Activated effector memory CD4-positive, alpha-beta T cell treated with Interleukin-2 at 50 U/mL for 16 hours (primary cell): ENCODE measurements at places on chromosomes 11 and 22.

DNA sequence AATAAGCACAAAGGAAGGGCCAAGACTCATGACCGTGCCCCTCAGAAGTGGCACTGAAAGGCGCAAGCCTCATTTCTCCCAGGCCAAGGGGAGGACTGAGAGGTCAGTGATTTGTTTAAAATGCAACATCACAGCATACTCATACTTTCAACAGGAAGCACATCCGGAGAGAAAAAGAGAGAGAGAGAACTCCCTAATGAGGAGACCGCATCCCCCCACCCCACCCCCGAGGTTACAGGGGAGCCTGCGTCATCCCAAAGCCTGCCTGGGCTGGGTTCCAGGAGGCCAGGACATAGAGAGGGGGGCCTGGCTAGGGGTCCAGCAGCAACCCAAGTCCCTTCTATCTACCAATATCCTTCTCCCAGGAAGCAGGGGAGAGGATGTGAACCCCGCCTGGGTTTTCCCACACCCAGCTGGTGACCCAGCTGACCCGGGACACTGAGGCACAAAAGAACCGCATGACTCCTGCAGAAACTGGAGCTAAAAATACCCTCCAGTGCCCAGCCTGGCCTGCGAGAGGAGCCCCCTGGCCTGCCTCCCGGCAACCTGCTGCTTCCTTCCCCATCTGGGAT, 3.8 kb downstream of the CSNK1E start:
- DNase-seq: no peak

DNA sequence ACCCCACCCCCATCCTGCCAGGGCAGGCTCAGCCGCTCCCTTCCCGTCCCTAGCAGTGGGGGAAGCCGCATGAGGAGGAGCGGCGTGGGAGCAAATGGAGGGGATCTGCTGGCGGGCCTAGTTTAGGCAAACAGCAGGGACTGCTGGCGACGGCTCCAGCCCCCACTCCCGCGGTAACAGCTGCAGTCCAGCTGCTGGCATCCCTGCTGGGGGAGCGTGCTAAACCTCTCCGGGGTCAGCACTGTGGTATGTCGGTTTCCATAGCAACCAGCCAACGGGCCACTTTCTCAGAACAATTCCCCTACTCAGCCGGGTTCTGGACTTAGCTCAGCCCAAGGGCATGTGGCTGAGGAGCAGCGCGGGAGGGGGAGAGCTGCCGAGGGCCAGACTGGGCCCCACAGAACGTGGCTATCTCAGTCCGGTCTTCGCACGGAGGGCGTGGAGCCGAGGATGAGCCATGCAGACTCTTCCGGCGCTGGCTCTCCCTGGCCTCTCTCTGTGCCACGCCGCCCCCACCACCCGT, 98.8 kb downstream of the PKNOX2 start:
- no peak for DNase-seq

GRCh38 chr22:21970037-21970799, 12.4 kb downstream of the TOP3B start:
- no peak for DNase-seq

DNA sequence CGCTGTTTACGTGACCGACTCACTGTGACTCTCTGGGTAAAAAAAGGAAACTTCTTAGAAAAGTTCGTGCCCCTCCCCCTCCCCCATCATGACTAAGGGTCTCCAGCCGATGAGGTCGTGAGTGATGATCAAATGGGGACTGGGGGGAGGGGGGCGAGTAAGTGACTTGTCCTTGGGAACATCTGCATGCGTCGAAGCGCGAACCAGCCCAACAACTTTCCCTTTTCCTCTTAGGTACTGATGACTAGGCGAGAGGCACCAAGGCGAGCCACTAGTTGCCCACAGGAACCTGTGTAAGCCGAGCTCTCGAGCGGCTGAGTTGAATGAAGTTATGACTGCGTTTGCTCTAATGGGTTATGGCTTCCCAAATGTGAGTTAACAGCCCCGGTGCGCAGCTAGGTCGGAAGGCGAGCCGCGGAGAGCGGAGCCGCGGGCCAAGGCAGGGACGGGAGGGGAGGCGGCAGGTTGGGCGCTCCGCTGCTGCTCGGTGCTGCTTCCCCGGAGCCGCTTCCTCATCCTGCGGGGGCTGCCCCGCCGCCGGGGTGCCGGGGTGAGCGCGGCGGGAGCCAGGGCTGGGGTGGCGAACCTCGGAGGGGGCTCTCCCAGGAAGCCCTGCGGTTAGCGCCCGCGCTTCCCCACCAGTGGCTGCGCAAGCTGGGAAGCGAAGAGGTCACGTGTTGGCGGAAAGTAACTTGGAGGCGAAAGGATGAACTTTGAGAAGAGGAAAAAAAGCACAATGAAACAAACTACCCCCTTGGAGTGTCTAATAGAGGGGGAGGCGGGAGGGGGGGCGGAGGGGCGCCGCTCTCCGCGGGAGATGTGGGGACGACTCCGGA, 22.1 kb upstream of the BDNF start:
- no peak for DNase-seq

- DNase-seq: no peak
Observed at GRCh38 chr11:21179770-21180169, 510.4 kb downstream of the NELL1 start.

- DNase-seq: no peak
Observed at GRCh38 chr22:43173976-43174720, 12.8 kb downstream of the TTLL12 start.

GRCh38 chr22:49395617-49396016, 432.1 kb downstream of the BRD1 start:
- no peak for DNase-seq

DNA sequence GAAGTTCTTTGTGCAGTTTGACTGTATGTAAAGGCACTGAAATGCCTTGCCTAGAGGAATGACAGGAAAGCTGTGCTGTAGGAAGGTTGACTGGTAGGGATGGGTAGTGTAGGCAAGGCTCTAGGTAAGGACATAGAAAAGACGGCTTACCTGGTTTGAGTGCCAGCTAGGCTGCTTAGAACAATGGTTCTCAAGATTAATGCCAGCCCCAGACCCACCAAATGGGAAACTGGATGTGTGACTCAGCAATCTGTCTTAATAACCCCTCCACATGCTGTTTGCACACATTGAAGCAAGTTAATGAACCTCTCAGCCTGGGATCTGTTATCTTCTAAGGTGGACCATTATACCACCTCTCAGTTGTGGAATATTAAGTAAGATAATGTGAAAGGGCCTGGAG, 3.7 kb downstream of the RPS3 start:
- DNase-seq: no peak

- no peak for DNase-seq
Observed at GRCh38 chr22:35209203-35209602, 48.1 kb upstream of the HMGXB4 start.

DNA sequence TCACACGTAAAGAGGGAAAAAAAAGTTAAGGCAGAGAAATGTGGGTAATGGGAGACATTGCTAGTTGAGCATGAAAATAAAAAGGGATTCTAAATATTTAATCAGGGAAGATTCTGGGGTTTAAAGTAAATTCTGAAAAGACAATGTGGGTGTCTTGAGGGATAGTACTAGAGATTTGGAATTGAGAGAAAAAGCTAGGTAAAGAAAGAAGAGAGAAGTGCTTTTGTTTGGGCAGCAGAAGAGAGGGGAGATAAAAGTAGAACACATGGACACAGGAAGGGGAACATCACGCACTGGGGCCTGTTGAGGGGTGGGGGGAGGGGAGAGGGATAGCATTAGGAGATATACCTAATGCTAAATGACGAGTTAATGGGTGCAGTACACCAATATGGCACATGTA, 3.5 kb upstream of the YPEL4 start:
- no peak for DNase-seq

DNA sequence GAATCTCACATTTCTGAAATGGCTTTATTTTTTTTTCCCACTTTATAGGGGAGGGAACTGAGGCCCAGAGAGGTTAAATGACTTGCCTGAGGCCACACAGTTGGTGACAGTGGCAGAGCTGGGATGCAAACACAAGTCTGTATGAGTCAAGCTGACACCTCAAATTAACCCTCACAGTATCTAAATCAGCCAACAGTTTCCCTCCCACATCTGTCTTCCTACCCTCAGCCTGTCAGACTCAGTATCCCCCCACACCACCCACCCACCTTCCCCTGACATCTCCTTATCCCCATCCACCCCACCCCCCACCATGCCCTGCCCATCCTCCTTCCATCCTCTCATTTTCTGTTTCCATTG, 95.2 kb downstream of the TP53I11 start:
- no peak for DNase-seq

- DNase-seq: no peak
Observed at GRCh38 chr11:2217211-2218030, 45.8 kb upstream of the TH start.

GRCh38 chr22:19773470-19774040, 13.0 kb downstream of the TBX1 start:
- no peak for DNase-seq

DNA sequence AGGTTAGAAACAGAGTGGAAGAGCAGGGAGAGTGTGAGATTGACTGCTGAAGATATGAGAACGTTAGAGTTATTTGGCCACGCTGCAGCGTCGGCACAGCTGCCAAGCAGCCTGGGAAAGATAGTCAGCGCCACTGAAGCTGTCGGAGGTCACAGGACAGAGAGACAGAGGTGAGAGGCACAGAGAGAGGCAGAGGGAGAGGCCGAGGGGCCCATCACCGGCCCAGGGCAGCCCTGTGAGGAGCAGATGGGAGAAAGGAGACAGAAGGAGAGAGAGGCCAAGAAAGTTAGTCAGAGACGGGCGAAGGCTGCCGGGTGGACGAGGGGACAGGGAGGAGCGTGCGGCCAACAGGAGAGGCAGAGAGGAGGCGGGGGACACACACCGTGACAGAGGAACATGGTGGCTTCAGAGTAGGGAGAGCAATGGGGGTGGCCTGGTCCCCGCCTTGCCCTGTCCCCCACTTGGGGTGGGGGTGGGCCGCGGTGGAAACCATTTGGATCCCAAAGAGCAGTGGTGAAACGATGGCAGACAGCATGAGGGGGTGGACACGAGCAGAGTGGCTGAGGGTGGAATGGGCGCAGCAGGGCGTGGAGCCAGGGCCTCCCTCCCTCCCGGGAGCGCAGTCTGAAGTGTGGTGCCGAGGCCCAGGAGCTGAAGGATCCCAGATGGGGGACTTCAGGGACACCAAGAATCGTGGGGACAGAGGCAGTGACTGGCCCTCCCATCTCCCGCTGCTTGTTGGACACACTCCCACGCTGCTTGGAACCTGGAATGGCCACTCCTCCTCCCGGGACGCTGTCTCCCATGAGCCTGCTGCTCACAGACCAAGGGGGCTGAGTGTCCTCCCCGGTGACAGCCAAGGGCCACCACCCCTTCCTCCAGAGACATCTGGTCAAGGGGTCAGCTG, 26.6 kb downstream of the LRRC10B start:
- DNase-seq: no peak

DNA sequence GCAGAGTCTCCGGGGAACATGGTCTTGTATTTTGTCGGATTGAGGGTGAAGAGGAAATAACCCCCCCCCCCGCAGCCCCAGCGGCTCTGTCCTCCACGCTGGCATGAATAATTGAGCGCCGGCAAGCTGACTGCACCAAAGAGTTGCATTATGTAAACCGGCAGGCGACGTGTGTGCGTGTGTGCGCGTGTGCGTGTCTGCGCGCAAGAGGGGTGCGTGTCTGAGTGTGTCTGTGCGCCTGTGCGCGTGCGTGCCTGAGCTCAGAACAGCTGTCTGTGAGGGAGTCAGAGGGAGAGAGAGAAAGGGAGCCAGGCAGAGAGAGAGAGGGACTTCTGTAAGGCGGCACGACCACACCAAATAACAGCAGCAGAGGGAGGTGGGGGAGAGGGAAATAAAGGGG, 94.4 kb downstream of the SCN3B start:
- no peak for DNase-seq

DNA sequence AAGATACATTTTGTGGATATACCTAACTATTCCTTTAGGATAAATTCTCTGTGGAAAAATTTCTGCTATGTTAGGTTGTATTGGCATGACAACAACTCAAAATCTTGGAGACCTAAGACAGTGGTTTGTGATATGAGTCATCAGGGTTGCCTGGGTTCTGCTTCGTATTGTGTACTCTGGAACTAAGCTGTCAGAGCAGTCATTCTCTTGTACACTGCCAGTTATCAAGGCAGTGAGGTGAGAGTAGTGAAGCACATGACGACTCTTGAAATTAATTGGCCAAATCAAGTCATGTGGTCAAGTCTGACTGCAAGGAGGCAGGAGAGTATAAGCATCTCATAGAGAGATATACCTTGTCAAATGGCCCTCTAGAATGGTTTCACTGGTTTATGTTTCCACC, 104.4 kb downstream of the FANCF start:
- no peak for DNase-seq

DNA sequence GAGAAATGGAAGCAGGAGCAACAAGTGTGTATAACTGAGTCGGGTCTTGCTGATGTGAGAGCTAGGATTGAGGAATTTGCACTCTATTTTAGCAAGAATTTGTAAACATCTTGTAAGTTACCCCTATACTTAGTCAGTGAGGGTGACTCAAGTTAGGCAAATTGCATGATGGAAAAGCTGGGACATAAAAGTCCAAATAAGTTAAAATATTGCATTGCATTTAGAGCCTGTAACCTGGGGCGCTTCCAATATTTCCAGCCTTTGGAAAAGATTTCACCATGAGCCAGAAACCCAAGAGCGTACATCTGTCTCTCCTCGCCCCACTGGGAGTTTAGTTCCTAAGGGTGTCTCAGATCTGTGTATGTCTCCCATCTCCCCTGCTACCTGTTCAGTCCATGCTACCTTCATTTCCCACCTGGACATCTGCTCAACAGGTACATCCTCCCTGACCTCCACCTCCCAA, 37.0 kb upstream of the ACCSL start:
- DNase-seq: no peak

- DNase-seq: no peak
Observed at GRCh38 chr22:49570032-49570848, 257.4 kb downstream of the BRD1 start.

DNA sequence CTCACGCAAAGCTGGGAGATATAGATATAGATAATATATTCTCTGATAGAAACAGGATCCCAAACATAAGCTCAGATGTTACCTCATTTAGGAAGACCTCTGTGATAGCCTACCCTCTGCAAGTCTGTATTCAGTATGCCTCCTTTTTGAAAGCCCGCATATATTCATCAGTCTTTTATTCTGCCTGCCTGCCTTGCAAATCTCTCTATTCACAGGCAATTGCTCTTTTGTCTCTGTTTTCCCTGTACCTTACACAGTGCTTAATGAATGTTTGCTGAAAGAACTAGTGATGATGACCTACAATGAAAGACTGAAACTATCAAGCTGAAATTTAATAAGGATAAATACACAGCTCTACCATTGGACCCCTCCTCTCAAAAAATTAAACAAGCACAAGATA, 18.4 kb downstream of the DEUP1 start:
- no peak for DNase-seq

GRCh38 chr11:62190011-62190410, at the start of gene SCGB1D1:
TSS of gene SCGB1D1 (plus strand) at chr11:62190216. CDS start at chr11:62190285, 69 bp downstream.
- DNase-seq: no peak

GRCh38 chr11:69700278-69701140, 3.3 kb downstream of the FGF19 start:
- DNase-seq: no peak

- DNase-seq: no peak
Observed at GRCh38 chr11:134682577-134682976, 270.5 kb upstream of the B3GAT1 start.
